ENCODE measurements at places on chromosomes 16 and 17.

DNA sequence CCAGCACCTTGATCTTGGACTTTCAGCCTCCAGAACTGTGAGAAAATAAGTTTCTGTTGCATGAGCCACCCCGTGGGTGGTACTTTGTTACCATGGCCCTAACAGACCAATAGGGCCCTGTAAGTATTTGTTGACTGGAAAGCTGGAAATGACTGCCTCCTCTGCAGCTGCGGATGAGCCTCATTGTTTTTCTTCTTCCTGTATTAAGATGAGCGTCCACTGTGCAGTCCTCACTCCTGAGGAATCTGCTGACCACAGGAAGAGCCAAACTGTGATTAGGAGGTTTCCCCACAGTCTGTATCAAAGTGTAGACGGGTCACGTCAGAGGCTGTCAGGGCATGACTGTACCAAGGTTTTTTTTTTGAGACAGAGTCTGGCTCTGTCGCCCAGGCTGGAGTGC, 12.2 kb upstream of the AKTIP start:
- no peak for DNase-seq

GRCh38 chr16:78509965-78510364, 410.5 kb downstream of the WWOX start:
- DNase-seq: no peak

GRCh38 chr16:7497691-7498090, 165.0 kb downstream of the RBFOX1 start:
- DNase-seq: no peak

DNA sequence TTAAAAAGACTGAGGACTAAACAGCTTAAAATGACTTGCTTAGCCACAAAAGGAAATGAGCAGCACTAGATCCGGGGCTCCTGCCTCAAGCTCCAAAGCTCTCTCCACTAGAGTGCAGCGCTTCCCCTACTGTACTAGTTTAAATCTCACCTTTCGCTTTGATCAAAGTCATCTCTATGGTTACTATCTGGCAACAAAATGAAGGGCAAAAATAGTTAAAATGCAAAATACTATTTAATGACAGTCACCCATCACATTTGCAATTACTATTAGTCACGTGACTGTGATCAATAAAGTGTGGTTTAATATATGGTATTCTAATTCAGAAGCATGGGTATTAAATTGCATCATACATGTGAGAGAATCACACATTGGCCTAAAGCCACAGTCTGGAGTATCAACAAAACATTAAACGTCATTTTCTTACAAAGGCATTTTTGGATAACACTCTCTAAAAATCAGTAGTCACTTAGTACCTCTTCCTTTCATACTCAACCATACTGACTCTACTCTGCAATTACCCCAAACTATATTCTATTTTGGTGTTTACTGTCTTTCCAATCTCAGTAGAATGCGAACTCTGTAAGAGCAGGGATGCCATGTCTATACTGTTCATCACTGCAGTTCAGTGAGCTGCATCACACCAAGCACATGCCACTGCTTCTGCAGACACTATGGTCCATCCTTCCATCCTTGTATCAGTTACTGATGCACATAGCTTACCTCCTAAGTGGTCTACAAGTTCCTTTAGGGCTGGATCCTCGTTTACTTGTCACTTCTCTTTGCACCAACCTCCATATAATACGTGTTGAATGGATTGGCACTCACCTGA, 6.2 kb downstream of the PSMD12 start:
- DNase-seq: peak; percentile 15

- no peak for DNase-seq
Measured at GRCh38 chr17:48589831-48590606, at the start of gene HOXB3. Gene HOXB3, minus strand, starts transcription at chr17:48590241. Its CDS starts 37,767 bp downstream, at chr17:48552474.

GRCh38 chr16:87435372-87436224, 43.5 kb downstream of the MAP1LC3B start:
- DNase-seq: no peak

GRCh38 chr17:71085238-71086033, 916.1 kb downstream of the KCNJ2 start:
- no peak for DNase-seq

GRCh38 chr16:30914830-30915229, 8.5 kb upstream of the FBXL19 start:
- DNase-seq: no peak

DNA sequence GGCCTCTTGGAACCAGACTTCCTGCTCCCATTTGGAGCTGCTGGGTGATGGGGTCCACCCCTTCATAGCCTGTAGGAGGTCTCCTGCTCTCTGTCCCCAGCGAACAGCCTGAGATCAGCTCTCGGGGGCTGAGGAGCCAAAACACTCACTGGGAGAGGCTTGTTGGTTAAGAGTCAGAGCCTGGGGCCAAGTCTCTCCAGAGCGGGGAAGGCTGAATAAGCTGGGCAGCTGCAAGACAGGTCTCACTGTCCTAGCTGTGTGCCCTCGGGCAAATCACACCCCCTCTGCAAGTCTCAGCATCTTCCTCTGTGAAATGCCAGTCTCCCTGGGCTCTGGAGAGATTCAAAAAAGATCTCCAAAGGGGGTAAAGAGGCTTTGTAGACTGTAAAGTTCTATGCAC, 174.6 kb downstream of the WSCD1 start:
- DNase-seq: no peak

- no peak for DNase-seq
Measured at GRCh38 chr17:80153004-80153403, 6.1 kb upstream of the EIF4A3 start.

Measured in NCI-H2081 (cell line).